NCI-H2081 (cell line): ENCODE measurements at places on chromosomes 5 and 9.
A peak's percentile ranks its signal among the peaks of the same experiment; 100 is the strongest.

DNA sequence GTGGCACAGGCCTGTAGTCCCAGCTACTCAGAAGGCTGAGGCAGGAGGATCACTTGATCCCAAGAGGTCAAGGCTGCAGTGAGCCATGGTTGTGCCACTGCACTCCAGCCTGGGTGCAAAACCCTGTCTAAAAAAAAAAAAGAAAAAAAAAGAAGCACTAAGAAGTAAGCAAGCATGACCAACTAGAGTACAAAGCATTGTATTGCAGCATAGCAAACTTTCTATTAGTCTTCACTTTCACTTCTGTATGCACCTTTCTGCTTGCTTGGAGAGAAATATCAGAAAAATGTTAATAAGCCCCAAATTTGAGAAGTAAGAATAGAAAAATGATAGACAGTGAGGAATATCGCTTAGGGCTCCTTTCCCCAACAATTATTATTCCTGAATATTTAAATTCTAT, 497.7 kb upstream of the WWC1 start:
- no peak for DNase-seq

- DNase-seq, result no peak
Measured at GRCh38 chr9:128429513-128430086, 8.9 kb downstream of the CERCAM start.

DNA sequence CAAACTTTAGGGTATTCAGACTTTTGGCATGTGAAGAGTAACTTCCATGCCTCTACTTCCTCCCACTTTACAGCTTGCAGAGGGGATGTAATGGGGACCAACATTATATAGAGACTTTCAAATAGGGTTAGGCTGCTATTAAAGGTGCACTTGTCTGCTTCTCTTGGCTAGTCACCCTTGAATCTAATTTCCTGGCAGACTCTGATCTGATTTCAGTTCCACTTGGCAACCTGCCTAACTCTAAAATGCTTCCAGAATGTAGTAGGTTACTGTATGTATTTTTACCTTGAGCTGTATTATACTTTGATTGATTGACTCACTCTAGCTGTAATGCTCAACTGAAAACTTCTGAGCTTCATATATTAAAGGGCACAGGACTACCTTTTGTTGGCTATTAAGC, 693.4 kb downstream of the KCTD16 start:
- DNase-seq, result peak; percentile 15

- peak; percentile 18 for DNase-seq
Measured at GRCh38 chr5:127909821-127910220, 173.7 kb upstream of the SLC12A2 start.

- no peak for DNase-seq
Measured at GRCh38 chr5:82975812-82976211, 101.4 kb downstream of the TMEM167A start.

DNA sequence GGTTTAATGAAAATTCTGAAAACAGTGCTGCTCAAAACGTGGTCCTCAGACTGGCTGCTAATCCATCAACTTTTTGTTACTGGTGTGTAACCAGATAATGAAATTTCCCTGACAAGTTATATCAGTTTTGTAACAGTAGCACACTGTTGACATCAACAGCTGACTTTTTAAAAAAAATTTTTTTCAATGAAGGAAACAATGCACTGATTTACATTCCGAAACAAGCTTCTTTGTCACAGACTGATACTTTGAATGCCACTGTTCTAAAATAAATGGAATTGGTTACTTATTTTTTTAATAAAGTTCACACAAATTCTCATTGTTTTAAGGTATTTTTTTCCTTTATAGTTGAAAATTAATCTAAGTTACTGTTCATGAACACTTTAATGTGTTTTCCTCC, 169.1 kb downstream of the NIPBL start:
- DNase-seq, result no peak

DNA sequence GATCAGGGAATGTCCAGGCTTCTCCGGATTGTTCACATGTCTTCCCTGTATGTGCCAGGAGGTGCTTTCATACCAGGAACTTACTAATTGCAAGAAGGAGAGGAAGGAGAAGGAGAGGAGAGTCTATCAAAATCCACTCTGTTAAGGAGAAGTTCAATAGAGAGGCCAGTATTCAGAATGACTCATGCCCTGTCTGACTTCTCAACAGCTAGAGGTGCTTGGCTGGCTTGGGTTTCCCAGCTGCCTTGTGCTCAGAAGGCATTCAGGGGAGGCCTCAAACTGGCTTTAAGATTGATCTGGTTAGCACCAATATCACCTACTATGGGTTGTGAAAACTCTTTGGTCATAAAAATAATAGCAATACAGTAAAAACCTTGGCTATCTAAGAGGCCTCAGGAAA, 167.9 kb upstream of the GLRA1 start:
- no peak for DNase-seq

DNA sequence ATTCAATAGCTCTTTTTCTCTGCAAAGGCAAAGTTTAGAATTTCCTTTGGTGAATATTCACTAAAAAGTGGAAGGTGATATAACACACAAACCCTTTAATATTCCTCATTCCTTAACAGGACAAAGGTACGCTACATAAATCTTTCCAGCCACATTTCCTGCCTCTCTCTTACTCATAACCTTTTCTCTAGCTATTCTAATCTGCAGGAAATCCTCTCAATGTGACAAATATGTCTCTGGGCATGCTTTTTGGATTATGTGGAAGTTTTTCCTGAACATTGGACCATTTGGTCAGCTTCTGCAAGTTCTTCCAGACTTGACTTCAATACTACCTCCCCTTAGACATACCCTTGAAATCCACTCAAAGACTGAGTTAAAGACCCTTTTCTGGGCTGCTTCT, 186.3 kb upstream of the TUSC1 start:
- DNase-seq, result no peak

DNA sequence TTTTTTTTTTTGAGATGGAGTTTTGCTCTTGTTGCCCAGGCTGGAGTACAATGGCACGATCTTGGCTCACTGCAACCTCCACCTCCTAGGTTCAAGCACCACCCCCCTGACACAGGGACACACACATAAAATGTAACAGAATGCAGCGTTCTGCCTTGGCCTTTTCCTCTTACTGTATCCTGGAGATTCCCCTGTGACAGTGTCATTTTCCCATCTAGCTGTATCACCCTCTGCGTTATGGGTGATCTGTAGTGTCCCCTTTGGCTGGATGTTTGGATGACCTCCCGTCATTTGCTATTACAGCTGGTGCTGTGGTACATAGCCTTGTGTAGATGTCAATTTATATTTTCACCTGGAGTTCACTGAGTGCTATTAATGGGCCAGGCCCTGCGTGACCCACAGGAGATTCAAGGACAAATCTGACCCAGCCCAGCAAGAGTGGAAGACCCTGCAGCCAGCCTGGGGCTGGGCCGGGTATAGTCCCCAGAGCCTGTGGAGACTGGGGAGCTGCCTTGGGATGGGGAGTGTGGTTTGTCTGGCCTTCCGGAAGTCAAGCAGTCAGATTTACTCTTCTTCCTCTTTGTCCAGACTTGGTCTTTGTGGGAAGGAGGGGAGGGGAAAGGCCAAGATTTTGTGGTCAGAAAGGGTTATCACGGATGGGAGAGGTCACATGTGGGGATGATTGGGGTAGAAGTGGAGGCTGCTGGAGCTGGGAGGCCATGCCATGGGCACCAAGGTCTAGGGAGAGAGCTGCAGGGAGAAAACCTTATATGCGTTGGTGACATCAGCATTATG, 43.6 kb downstream of the ERGIC1 start:
- DNase-seq, result no peak

GRCh38 chr9:124869986-124870560, 8.1 kb downstream of the ARPC5L start:
- DNase-seq, result no peak

DNA sequence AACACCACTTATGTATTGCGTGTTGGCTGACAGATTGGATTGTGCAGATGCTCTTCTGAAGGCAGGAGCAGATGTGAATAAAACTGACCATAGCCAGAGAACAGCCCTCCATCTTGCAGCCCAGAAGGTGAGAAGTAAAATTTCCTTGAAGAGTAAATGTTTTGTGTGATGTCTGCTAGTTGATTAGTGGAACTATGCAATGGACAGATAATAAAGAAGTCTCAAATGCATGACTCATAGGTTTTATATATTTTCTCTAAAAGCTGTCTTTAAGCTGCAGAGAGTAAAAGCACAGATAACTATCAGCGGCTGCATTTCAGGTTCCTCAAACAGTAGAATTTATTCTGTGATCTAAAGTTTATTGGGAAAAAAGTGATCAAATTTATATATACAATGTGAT, 27.4 kb downstream of the INVS start:
- no peak for DNase-seq

DNA sequence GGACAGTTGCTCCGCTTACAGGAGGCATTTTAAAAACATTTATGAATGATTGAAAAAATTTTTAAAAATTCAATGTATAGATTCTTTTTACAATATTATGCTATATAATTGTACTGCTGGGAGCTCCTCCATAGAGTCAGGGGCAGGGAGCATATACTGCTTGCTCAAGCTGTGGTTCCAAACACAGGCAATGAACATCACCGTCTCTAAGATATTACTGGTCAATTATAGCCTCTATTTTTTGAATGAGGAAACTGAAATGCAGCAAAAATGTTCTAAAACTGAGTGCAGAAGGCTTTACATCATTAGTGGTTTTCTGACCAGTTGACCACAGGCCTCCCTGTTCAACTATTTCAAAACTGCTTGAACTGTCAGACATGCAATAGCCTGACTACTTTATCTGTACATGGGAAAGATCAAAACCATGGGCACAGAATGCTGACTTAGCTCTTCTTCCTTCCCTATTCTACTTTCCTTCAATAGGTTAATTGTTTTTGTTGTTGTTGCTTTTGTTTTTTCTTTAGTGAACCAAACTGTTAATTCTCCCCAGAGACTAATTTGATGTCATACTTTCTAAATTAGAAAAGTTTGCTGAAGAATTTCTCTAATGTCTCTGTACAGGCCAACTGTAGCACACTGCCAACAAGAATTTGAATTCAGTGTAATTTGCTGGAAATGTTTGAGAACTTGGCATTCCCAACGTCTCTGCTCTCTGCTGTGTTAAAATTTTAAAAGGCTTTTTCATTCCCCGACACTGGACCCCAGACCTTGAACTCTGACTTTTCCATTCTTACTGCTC, 107.6 kb upstream of the MPDZ start:
- DNase-seq, result no peak

DNA sequence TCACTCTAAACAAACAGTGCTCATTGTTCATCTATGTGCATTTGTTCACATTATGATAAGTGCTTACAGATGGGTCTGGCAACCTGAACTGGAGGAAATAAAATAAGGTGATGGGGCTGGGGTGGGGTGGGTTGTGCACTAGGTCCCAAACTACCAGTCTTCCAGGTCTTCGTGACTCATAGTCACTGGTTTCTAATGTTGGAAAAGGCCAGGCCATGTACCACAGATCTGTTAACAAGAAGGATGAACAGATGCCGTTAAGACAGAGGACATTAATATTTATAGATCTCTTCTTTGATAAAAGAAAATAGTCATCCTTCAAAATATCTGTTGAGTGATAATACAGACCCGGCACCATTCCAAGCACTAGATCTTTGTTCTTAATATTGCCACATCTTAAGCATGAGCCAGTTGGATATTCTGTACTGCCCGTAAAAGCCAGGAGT, 71.4 kb upstream of the STARD4 start:
- DNase-seq, result no peak

DNA sequence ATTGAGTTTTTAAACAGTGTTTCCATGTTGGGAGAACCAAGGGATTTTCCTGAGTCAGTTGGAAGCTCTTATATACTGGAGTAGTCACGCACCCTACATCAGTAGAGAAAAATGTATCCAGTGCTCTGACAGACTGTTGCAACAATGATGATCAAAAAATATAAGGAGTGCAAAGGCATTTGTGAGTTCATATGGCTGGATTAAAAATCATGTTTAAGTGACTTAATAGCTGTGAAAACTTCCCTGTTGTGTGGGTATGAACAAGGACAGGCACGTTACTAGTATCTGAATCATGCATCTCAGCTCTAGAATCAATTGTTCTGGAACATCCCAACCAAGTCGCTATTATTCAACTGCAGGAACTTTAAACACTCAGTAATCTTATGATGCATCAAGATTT, 229.7 kb downstream of the ROR2 start:
- DNase-seq, result no peak

- DNase-seq, result no peak
Measured at GRCh38 chr5:144944936-144945335, 774.3 kb downstream of the KCTD16 start.

GRCh38 chr9:129383019-129383560, 205.0 kb upstream of the IER5L start:
- peak; percentile 10 for DNase-seq

GRCh38 chr5:31614151-31615020, 24.5 kb upstream of the PDZD2 start:
- no peak for DNase-seq

DNA sequence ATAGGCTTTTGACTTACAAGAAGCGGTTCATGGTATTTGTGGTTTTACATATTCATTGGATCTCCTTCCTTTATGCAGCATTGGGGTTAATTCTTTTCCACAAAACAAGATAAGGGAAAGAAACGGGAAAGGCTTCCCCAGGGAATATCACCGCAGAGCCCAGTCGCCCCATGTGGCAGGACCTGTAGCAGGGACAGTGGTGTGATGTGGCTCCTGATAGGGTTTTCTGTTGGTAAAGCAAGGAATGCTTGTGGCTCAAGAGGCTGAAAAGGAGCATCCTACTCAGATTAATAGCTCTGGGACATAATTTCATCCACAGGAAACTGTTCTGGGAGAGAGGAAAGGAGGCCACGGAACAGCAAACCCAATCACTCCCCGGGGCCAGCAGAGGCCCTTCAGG, 699.9 kb downstream of the MTRR start:
- DNase-seq, result peak; percentile 6

- no peak for DNase-seq
Measured at GRCh38 chr5:157860898-157861890, 2.2 kb upstream of the CLINT1 start.

- no peak for DNase-seq
Measured at GRCh38 chr9:88303721-88304451, 84.4 kb upstream of the SPIN1 start.

GRCh38 chr9:114856215-114856941, 50.5 kb upstream of the TNFSF15 start:
- no peak for DNase-seq

DNA sequence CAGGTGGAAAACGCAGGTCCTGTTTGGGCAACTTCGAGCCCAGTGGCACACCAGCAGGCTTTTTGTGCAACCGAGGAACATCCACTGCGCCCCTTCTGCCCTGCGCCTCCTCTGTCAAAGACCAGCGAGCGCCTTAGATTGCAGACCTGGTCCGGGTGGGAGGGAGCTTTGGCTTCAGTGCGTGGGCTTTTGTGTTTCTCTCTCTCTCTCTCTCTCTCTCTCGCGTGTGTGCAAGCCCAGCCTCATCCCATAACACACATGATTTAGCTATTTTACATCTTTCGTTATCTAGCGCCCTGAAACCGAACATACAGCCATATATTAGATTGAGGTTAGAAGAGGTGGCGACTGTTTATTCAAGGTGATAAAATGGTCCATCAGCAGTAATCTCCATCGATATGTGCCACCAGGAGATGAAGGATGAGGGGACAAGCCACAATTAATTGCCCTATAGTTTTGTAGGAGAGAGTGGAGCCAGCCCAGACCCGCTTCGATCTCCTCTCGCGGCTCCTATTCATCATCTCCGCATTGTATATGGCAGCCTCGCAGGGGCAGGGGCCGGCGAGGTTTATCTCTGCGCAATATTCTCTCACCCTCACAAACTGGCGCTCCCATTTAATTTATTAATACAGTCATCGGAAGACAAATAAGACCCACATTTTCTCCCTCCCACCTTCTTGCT, 5.3 kb downstream of the PRDM6 start:
- DNase-seq, result no peak
